ENCODE measurements at places on chromosomes 16 and 17. TPM values are rescaled to one million over a fixed set of nuclear protein-coding genes. Genes with fewer than 3 reads are reported as not detected.

DNA sequence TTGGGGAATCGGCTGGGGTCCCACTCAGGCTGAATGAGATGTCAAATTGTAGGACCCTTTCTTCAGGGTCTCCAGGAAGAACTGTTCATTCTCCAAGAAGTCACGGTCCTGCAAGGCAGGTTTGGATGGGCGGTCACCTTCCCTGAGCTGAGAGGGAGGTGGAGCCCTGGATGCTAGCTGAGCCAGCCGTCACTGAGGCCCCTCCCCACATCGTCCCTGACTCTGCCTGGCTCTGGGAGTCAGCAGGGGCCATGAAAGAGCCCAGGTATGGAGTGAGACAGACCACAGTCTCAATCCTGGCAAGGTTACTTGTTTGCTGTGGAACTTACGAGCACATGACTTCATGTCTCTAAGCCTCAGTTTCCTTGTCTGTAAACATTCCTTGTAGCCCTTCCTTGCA lies 6.0 kb upstream of the MRPL38 start:
- no peaks in the 10 kb centered on the region for H3K36me3 ChIP-seq
- no peak overlapping the region for H3K27ac ChIP-seq
- no peak for DNase-seq
- H3K4me1 ChIP-seq = peaks cover 5% of the 10 kb centered on the region
- H3K27me3 ChIP-seq = no peaks in the 10 kb centered on the region

The PMFBP1 gene
- total RNA-seq = 0.15 TPM

The MSRB1 gene
- total RNA-seq = 20.4 TPM

The ACSM3 gene
- total RNA-seq = 6.8 TPM

GRCh38 chr16:5001571-5001970 lies 32.2 kb downstream of the NAGPA start:
- H3K27ac ChIP-seq = no peak overlapping the region
- no peak for DNase-seq
- no peaks in the 10 kb centered on the region for H3K27me3 ChIP-seq
- H3K4me3 ChIP-seq = no peak overlapping the region
- H3K36me3 ChIP-seq = no peaks in the 10 kb centered on the region

GRCh38 chr17:19386051-19386929 lies 700 bp downstream of the MFAP4 start:
- H3K4me1 ChIP-seq = no peaks in the 10 kb centered on the region
- no peaks in the 10 kb centered on the region for H3K36me3 ChIP-seq
- H3K4me3 ChIP-seq = no peak overlapping the region
- H3K27me3 ChIP-seq = no peaks in the 10 kb centered on the region
- H3K27ac ChIP-seq = no peak overlapping the region

GRCh38 chr16:72841506-72841905 lies 206.4 kb downstream of the ZFHX3 start:
- DNase-seq = no peak
- H3K4me1 ChIP-seq = no peaks in the 10 kb centered on the region
- no peak overlapping the region for H3K4me3 ChIP-seq
- no peak overlapping the region for H3K27ac ChIP-seq
- H3K36me3 ChIP-seq = no peaks in the 10 kb centered on the region

- no peaks in the 10 kb centered on the region for H3K36me3 ChIP-seq
- no peak overlapping the region for H3K27ac ChIP-seq
- H3K4me1 ChIP-seq = no peaks in the 10 kb centered on the region
- no peak for DNase-seq
- no peaks in the 10 kb centered on the region for H3K27me3 ChIP-seq
Measured at GRCh38 chr17:61058066-61058465, 341.6 kb upstream of the TBX2 start.

GRCh38 chr17:17387017-17387497 lies 83.9 kb downstream of the NT5M start:
- DNase-seq = no peak
- no peak overlapping the region for H3K4me3 ChIP-seq
- H3K27ac ChIP-seq = no peak overlapping the region
- H3K27me3 ChIP-seq = no peaks in the 10 kb centered on the region
- H3K4me1 ChIP-seq = peaks cover 8% of the 10 kb centered on the region

The TNP2 gene
- total RNA-seq = not detected

DNA sequence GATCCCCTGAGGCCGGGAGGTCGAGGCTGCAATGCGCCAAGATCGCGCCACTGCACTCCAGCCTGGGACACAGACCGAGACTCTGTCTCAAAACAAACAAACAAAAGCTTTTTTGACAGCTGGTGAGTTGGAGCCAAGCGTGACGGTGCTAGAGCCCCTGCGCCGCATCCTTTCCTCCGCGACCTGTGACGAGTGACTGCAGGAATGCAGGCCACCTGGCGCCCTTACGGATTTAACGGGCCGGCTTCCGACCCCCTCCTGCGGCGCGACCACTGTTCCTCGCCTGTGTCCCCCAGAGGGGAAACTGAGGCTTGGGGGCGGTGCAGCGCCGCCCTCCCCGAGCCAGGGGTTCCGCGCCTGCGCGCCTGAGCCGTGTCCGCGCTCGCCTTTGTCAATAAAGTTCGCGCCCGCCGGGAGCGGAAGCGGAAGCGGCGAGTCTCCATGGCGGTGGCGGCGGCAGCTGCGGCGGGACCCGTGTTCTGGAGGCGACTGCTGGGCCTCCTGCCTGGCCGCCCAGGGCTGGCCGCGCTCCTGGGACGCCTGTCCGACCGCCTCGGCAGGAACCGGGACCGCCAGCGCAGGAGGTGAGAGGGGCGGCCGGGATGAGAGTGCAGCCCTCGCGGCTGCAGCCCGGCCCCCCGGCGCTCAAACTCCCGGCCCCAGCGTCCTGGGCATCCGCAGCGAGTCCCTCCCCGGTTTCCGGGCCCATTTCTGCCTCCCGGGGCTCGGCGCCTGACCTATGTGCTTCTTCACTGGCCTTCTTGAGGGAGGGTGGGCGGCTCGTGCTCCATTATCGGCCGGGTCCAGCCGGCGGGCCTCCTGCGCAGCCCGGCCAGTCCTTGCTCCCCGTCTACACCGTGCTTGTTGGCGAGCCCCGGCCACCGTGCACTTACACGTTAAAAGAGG lies at the start of gene PGS1:
PGS1 (plus strand) TSS at position 425 of the 906 bp plus-strand sequence; CDS start at position 442, 17 bp downstream.
- H3K27ac ChIP-seq = peak within 1 kb of the TSS; percentile 83
- DNase-seq = peak; percentile 87
- H3K4me3 ChIP-seq = peak within 1 kb of the TSS; percentile 82
- H3K27me3 ChIP-seq = no peaks in the 10 kb centered on the region

DNA sequence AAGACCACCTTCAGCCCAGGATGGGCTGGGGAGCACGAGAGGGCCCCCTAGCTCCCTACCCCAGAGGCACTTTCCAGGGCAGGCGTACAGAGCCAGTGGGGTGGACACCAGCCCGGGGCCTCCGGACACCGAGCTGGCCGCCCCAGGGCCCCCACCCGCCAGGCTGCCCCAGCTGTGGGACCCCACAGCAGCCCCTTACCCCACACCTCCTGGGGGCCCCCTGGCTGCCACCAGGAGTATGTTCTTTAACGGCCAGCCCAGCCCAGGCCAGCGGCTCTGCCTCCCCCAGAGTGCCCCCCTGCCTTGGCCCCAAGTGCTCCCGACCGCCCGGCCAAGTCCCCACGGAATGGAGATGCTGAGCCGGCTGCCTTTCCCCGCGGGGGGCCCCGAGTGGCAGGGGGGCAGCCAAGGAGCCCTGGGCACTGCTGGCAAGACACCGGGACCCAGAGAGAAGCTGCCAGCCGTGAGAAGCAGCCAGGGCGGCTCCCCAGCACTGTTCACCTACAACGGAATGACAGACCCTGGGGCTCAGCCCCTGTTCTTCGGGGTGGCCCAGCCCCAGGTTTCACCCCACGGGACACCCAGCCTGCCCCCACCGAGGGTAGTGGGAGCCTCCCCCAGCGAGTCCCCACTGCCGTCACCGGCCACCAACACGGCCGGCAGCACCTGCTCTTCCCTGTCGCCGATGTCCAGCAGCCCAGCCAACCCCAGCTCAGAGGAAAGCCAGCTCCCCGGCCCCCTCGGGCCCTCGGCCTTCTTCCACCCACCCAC lies 24.3 kb upstream of the ZFPM1 start:
- no peak for DNase-seq
- H3K4me3 ChIP-seq = no peak overlapping the region
- H3K36me3 ChIP-seq = no peaks in the 10 kb centered on the region
- H3K27me3 ChIP-seq = no peaks in the 10 kb centered on the region
- H3K27ac ChIP-seq = no peak overlapping the region

The CRYM gene
- not detected for total RNA-seq

- no peaks in the 10 kb centered on the region for H3K27me3 ChIP-seq
- no peak for DNase-seq
- no peak overlapping the region for H3K4me3 ChIP-seq
- H3K36me3 ChIP-seq = no peaks in the 10 kb centered on the region
Measured at GRCh38 chr16:51813609-51814008, 662.5 kb upstream of the SALL1 start.

DNA sequence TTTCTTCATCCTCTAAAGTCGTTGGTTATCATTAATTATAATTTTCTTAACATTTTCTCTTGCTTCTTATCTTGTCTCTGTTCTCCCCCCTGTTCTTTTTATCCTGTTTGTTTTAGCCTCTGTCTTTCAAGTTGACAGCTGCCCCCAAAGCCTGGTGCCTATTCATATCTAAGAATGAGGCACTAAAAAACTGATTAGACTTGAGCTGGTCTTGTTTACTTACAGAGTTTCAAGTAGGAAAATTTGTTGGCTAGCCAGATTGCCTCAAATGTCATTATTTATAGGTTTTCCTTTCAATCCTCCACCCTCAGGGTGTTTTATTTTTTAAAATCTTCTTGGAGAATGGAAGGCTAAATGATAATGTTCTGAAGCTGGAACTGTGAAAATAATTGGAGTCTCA lies 236.0 kb downstream of the UTP18 start:
- no peaks in the 10 kb centered on the region for H3K27me3 ChIP-seq
- DNase-seq = no peak
- no peak overlapping the region for H3K27ac ChIP-seq
- H3K4me3 ChIP-seq = no peak overlapping the region

The VMO1 gene
- not detected for total RNA-seq

GRCh38 chr16:13902677-13903076 lies 17.3 kb upstream of the ERCC4 start:
- no peaks in the 10 kb centered on the region for H3K4me1 ChIP-seq
- no peak for DNase-seq
- no peaks in the 10 kb centered on the region for H3K27me3 ChIP-seq
- no peaks in the 10 kb centered on the region for H3K36me3 ChIP-seq
- no peak overlapping the region for H3K4me3 ChIP-seq
- H3K27ac ChIP-seq = no peak overlapping the region

DNA sequence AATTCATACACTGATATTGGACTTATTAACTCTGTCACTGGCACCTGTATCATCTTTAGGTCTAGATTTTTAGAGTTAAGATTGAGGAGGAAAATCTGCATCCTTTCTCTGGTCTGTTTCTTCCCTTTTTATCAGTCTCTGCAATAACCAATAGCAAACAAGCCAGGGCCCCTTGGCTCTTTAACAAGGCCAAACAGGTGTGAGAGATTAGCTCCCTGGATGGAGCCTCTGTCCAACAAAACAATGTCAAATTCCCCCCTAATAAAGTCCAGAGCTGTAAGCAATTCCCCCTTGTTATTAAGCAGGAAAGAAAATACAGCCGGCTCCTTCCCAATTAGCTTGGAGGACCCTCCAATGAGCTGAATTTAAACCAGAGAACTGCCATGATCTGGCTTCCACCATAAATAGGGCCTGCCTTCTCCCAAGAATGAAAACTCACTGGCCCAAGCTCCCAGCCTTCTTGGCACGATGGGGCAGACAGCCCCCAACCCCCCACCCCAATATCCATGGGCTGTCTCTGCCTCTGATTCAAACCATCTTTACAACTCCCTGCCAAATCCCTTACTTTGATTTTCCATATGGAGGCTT lies 56.1 kb upstream of the SOX9 start:
- H3K27me3 ChIP-seq = no peaks in the 10 kb centered on the region
- H3K4me1 ChIP-seq = no peaks in the 10 kb centered on the region
- no peak for DNase-seq
- no peaks in the 10 kb centered on the region for H3K36me3 ChIP-seq

DNA sequence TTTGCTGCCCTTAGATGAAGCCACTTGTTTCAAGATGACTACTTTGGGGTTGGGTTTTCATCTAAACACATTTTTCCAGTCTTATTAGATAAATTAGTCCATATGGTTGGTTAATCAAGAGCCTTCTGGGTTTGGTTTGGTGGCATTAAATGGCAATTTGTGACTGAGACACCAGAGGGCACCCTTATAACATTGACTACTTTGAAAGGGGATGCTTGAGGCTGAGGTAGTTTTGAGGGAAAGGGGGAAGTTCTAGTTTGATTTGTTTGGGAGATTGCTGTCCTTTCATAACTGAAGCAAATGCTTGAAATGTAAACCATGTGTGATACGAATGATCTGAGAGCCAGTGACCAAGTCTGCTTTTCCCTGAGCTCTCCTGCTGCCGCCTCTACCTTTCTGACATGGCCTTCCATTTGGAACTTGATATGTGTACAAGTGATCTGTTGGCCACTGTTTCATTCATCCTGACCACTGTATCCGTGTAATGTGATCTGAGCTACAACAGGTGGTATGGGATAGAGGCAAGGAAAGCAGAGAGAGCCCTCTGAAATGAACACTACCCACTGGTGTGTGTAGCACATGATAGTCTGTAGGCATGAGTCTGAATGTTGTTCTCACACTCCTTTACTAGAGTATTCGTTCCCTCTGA lies 5.8 kb upstream of the RARA start:
- H3K4me3 ChIP-seq = no peak overlapping the region
- H3K36me3 ChIP-seq = no peaks in the 10 kb centered on the region
- H3K4me1 ChIP-seq = peaks cover 29% of the 10 kb centered on the region
- DNase-seq = peak; percentile 58
- no peaks in the 10 kb centered on the region for H3K27me3 ChIP-seq

GRCh38 chr17:18248300-18248731 lies 10.2 kb downstream of the FLII start:
- no peak overlapping the region for H3K4me3 ChIP-seq
- no peaks in the 10 kb centered on the region for H3K27me3 ChIP-seq
- DNase-seq = peak; percentile 45
- H3K36me3 ChIP-seq = peaks cover 53% of the 10 kb centered on the region

- no peaks in the 10 kb centered on the region for H3K27me3 ChIP-seq
- DNase-seq = no peak
- peaks cover 9% of the 10 kb centered on the region for H3K36me3 ChIP-seq
- H3K4me3 ChIP-seq = no peak overlapping the region
Measured at GRCh38 chr16:30884760-30885159, 9.1 kb downstream of the BCL7C start.

GRCh38 chr16:6694636-6695035 lies 638.0 kb upstream of the RBFOX1 start:
- H3K27me3 ChIP-seq = no peaks in the 10 kb centered on the region
- H3K4me1 ChIP-seq = no peaks in the 10 kb centered on the region
- no peak overlapping the region for H3K4me3 ChIP-seq
- H3K27ac ChIP-seq = no peak overlapping the region

- DNase-seq = peak; percentile 28
- H3K4me3 ChIP-seq = no peak overlapping the region
- H3K27ac ChIP-seq = no peak overlapping the region
- H3K27me3 ChIP-seq = no peaks in the 10 kb centered on the region
- H3K36me3 ChIP-seq = no peaks in the 10 kb centered on the region
Measured at GRCh38 chr17:4420692-4421131, 13.0 kb upstream of the SPNS3 start.

- H3K27ac ChIP-seq = no peak overlapping the region
- H3K36me3 ChIP-seq = peaks cover 36% of the 10 kb centered on the region
- no peak for DNase-seq
- H3K4me3 ChIP-seq = no peak overlapping the region
- H3K27me3 ChIP-seq = no peaks in the 10 kb centered on the region
Measured at GRCh38 chr17:18877104-18877645, 19.2 kb downstream of the PRPSAP2 start.

The FTO gene
- 54.5 TPM for total RNA-seq

GRCh38 chr17:34566873-34567272 lies 12.5 kb upstream of the TMEM132E start:
- no peaks in the 10 kb centered on the region for H3K36me3 ChIP-seq
- no peak overlapping the region for H3K27ac ChIP-seq
- no peaks in the 10 kb centered on the region for H3K4me1 ChIP-seq
- no peak for DNase-seq
- no peak overlapping the region for H3K4me3 ChIP-seq
- peaks cover 13% of the 10 kb centered on the region for H3K27me3 ChIP-seq

Data from CD8-positive, alpha-beta memory T cell (primary cell).